ENCODE measurements at places on chromosomes 12 and 14.

GRCh38 chr14:69680297-69680696 lies 68.9 kb downstream of the SUSD6 start:
- no peak for DNase-seq

- DNase-seq, result no peak
These were observed 89.7 kb upstream of the MYF6 start for GRCh38 chr12:80617733-80618132.

DNA sequence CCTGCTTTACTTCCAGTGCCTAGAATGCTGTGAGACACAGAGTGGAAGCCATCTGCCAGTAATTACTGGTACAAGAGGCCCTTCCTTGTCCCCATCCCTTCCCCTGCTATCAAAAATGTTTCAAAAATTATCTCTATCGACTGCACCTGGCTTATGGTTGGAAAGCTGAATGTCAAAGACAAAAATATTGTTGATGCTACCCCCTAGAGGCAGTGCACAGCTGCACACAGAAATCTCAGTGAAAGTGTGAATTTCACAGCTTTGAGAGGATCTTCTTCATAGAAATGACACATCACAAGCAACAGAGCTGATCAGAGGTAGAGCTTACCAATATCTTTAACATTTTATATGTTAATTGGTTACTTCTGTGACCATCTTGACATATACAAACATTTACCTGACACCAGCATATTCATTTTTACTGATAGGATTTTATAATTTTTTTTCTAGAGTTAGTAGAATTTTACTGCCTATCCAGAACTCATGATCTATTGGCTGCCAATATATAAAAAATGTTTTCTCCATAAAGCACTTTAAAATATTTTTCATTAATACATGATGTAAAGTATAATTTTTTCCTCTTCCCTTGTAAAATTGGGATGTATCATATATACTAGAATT lies 138.0 kb downstream of the AACS start:
- no peak for DNase-seq

DNA sequence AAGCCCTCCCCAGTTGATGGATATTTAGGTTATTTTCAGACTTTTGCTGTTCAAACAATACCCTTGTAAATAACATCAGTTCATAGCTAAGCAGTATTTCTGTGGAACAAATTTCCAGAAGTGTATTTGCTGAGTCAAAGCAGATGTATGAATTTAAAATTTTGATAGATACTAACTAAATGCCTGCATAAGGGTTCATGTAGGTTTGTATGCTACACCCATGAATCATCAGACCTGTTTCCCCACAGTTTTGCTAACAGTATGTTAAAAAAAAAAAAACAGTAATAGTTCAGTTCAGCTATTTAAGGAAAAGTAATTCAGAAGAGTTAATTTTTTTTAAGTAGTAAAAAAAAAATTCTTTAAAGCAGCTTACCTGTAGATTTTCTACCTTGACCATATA lies 236.1 kb upstream of the DIO2 start:
- DNase-seq, result no peak

- DNase-seq, result no peak
These were observed 57.2 kb upstream of the MAX start for GRCh38 chr14:65159281-65160062.
